ENCODE measurements at places on chromosomes 3 and 15.
A peak's percentile ranks its signal among the peaks of the same experiment; 100 is the strongest.

GRCh38 chr3:99625643-99626416, 12.6 kb upstream of the COL8A1 start:
- H3K4me1 ChIP-seq = no peaks in the 10 kb centered on the region
- DNase-seq = no peak
- no peak overlapping the region for H3K27ac ChIP-seq
- H3K4me3 ChIP-seq = no peak overlapping the region

GRCh38 chr3:9255976-9256375, 6.5 kb upstream of the SRGAP3 start:
- no peak for DNase-seq
- no peak overlapping the region for H3K4me3 ChIP-seq
- no peaks in the 10 kb centered on the region for H3K36me3 ChIP-seq
- H3K27me3 ChIP-seq = no peaks in the 10 kb centered on the region
- H3K4me1 ChIP-seq = no peaks in the 10 kb centered on the region
- no peak overlapping the region for H3K27ac ChIP-seq

DNA sequence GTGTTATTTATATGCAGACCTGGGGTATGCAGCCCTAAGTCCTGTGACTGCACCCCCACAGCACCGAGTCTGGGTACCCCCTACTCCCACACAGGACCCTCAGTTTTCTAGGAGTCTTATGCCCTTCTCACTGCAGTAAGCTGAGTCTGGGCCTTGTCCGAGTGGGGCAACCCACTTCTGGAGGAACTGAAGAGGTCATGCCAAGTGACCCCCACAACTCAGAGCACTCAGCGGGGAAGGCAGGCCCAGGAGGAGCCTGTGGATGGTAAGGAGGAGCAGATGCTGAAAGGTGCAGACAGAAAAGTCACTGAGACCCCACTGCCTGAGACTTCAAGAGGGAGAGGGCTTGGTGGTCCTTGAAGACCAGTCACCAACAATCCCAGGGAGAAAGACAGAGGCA, 56.1 kb upstream of the FGD5 start:
- H3K4me3 ChIP-seq = no peak overlapping the region
- no peaks in the 10 kb centered on the region for H3K36me3 ChIP-seq
- H3K27ac ChIP-seq = no peak overlapping the region
- no peaks in the 10 kb centered on the region for H3K4me1 ChIP-seq
- no peaks in the 10 kb centered on the region for H3K27me3 ChIP-seq
- DNase-seq = no peak

DNA sequence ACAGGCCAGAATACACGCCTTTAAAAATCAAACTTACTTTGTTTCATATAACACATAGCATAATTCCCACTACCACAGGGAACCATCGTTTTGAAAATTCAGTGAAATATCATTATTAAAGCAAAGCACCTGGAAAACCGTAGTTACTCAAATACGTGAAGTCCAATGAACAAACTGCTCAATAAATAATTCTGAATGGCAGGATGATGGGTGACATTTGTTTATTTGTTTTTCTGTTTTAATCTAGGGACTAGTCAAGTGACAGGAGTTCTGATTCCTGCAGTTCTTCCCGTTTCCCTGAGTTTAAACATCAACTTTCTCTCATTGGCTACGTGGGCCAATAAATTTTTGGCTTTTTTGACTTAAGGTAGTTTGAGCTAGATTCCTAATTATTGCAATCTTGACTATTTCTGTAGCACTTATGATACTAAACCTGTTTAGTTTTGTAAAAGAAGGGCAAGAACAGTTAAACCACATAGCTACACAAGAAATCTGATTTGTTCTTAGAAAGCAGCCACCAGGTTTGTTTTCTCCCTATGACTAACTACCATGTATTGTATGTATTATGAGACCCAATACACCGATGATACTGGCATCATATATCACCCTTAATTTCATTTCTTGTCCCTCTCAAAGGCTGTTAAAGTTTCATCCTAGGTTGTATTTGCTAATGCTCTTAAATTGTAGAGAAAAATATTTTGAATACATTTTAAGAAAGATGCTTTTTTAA, 411.2 kb downstream of the SHQ1 start:
- no peak overlapping the region for H3K27ac ChIP-seq
- H3K27me3 ChIP-seq = no peaks in the 10 kb centered on the region
- DNase-seq = no peak
- no peaks in the 10 kb centered on the region for H3K36me3 ChIP-seq
- H3K4me3 ChIP-seq = no peak overlapping the region
- H3K4me1 ChIP-seq = no peaks in the 10 kb centered on the region

- H3K27me3 ChIP-seq = no peaks in the 10 kb centered on the region
- no peak overlapping the region for H3K4me3 ChIP-seq
- no peaks in the 10 kb centered on the region for H3K36me3 ChIP-seq
Observed at GRCh38 chr3:3726549-3726948, 72.7 kb upstream of the LRRN1 start.

DNA sequence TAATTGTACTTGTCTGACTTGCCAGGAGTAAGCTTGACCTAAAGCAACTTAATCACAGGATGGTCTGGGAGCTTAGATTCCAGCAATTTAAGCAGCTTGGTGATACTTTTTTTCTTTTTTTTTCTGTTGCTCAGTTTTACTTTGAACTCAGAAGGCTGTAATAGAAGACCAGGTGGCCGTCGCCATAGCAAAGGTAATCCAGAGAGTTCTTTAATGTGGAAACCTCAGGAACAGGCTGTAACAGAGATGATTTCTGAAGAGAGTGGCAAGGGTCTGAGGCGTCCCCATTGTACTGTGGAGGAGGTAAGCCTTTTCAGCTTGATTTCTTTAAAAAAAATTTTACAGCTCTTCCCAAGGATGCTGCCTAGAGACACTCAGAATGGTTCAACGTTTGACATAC, 20.1 kb downstream of the SENP2 start:
- no peaks in the 10 kb centered on the region for H3K27me3 ChIP-seq
- DNase-seq = no peak
- H3K36me3 ChIP-seq = peaks cover 80% of the 10 kb centered on the region
- H3K4me1 ChIP-seq = no peaks in the 10 kb centered on the region
- H3K27ac ChIP-seq = no peak overlapping the region

DNA sequence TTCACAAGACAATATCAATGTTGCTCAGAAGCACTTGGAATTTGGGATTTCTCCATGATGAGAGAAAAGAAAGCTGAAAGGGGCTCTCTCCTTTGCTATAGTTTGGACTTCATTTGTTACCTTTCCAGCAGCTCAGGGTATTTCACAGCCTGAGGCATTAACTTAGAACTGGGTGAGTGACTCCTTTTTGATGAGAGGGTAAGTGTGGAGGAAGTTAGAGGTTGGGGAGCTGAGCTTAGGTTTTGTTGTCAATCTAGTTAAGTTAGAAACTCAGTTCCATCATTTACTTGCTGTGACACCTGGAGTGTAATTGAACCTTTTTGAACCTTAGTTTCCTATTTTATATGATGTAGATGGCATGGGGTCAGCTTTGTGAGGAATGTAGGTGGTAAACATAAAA, 359.1 kb downstream of the PDCD6IP start:
- no peaks in the 10 kb centered on the region for H3K27me3 ChIP-seq
- no peaks in the 10 kb centered on the region for H3K4me1 ChIP-seq
- DNase-seq = no peak
- no peaks in the 10 kb centered on the region for H3K36me3 ChIP-seq
- no peak overlapping the region for H3K27ac ChIP-seq

DNA sequence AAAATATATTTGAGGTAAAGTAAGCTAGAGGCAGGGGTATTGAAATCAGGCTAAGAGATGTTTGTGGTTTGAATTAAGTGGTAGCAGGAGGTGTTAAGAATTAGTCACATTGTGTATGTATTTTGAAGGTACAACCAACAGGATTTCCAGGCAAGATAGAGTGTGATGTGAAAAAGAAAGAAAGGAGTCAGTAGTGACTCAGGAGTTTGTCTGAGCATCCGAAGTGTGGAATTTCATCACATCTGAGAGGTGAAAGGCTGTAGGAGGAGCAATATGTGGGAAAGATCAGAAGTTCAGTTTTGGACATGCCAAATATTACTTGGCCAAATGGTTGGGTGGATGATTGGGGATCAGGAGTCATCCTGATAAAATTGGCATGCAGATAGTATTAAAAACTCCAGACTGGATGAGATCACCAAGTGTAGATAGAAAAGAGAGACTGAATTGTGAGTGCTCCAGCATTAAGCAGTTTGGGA, 32.1 kb upstream of the EBLN2 start:
- H3K27me3 ChIP-seq = no peaks in the 10 kb centered on the region
- H3K36me3 ChIP-seq = no peaks in the 10 kb centered on the region
- no peak for DNase-seq
- no peak overlapping the region for H3K4me3 ChIP-seq
- no peak overlapping the region for H3K27ac ChIP-seq

- H3K27ac ChIP-seq = no peak overlapping the region
- no peaks in the 10 kb centered on the region for H3K36me3 ChIP-seq
- DNase-seq = no peak
- no peaks in the 10 kb centered on the region for H3K4me1 ChIP-seq
- no peak overlapping the region for H3K4me3 ChIP-seq
Observed at GRCh38 chr15:100861511-100861991, 18.1 kb upstream of the ALDH1A3 start.

DNA sequence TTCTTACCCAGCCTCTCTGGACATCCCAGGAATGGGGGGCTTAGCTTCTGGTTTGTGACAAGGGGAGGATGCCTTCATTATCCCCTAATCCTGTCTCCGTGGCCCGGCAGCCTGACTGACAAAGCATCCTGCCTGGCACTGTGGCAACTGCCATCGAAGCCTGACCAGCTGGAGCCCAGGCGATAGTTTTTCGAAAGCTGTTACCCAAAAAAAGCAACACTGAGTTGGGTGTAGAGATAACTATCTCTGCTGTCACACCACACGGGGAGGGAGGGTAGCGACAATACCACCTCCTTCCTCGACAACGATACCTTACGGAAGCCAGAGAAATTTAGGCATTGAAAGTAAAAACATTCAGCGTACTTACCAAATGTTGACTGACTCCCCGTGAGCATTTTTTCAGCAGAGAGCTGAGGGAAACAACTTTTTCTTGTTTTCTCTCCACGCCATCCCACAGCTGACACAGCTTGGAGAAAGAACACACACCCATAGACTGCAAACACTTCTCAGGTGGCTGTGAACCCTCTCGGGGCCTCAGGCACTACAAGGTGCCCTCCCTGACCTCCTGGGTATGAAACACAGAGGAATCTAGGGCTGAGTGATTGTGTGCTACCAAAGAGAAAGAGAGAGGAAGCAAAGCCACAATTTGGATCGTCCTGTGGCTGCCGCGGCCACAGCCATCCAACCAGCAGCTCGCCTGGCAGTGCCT, 361.9 kb upstream of the ICE2 start:
- no peaks in the 10 kb centered on the region for H3K4me1 ChIP-seq
- H3K27ac ChIP-seq = no peak overlapping the region
- no peaks in the 10 kb centered on the region for H3K36me3 ChIP-seq
- H3K4me3 ChIP-seq = no peak overlapping the region

GRCh38 chr15:62488387-62488786, 323.3 kb upstream of the C2CD4B start:
- no peak overlapping the region for H3K27ac ChIP-seq
- H3K4me3 ChIP-seq = no peak overlapping the region
- no peak for DNase-seq
- H3K4me1 ChIP-seq = peaks cover 16% of the 10 kb centered on the region
- no peaks in the 10 kb centered on the region for H3K27me3 ChIP-seq

GRCh38 chr3:127037418-127037841, 54.5 kb downstream of the PLXNA1 start:
- no peak overlapping the region for H3K4me3 ChIP-seq
- no peak overlapping the region for H3K27ac ChIP-seq
- peaks cover 26% of the 10 kb centered on the region for H3K36me3 ChIP-seq

- no peak overlapping the region for H3K27ac ChIP-seq
- H3K27me3 ChIP-seq = no peaks in the 10 kb centered on the region
- no peak overlapping the region for H3K4me3 ChIP-seq
- no peaks in the 10 kb centered on the region for H3K36me3 ChIP-seq
Observed at GRCh38 chr15:59556380-59556779, 55.2 kb upstream of the GCNT3 start.

DNA sequence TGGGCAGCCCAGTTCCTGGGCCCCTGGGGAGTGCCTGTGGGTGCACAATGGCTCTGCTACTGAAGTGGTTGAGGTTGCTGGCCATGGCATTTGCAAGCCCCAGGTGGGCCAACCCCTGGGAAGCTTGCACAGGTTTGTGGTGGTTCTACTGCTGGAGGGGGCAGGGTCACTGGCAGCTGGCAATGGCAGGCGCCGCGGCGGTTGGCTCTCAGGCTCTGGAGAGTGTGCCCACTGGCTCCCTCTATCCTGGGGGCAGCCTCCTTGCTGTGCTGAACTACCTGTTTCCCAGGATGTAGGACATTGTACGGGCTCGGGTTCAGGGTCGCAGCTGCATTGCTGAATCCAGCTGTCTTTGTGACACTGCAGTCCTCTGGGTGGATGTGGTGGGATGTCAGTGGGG, 180.2 kb upstream of the HES1 start:
- H3K4me3 ChIP-seq = no peak overlapping the region
- DNase-seq = no peak
- no peaks in the 10 kb centered on the region for H3K4me1 ChIP-seq
- no peak overlapping the region for H3K27ac ChIP-seq
- no peaks in the 10 kb centered on the region for H3K36me3 ChIP-seq

DNA sequence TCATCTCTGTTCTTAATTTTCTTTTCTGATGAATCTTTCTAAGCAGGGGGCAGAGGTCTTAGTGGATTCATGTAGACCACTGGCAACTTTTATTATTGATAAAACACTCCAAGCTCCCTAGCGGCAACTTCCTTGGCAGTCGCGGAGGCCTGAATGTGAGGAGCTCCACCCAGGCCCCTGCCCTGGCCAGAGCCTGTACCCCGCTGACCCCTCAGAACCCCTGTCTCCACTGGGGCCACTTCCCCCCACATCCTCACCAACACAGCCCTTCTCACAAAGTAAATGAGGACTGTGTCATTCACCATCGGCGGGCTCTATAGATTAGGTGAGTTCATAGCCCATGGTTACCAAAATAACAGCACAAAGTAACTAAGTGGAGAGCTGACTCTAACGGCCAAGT, 111.6 kb downstream of the TPRA1 start:
- no peaks in the 10 kb centered on the region for H3K4me1 ChIP-seq
- no peak for DNase-seq
- H3K27me3 ChIP-seq = no peaks in the 10 kb centered on the region
- no peak overlapping the region for H3K4me3 ChIP-seq
- no peak overlapping the region for H3K27ac ChIP-seq

DNA sequence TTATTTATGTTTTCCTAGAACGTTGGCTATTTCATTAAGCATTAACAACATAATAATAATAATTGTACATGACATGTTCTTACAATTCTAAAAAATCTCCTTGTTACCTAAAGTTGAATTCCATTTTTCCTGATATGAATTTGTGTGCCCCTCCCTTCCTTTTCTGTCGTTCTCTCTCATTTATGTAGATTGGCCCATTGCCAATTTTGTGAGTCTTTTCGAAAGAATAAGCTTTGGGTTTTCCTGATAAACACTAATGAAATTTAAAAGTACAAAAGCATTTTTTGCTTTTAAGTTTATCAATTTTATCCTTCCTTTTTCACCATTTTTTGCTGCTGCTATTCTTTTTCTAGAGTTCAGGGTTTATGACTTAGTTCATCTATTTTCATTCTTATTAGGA, 44.9 kb downstream of the PRR23E start:
- DNase-seq = no peak
- peaks cover 24% of the 10 kb centered on the region for H3K27me3 ChIP-seq
- H3K36me3 ChIP-seq = no peaks in the 10 kb centered on the region
- H3K27ac ChIP-seq = no peak overlapping the region
- no peaks in the 10 kb centered on the region for H3K4me1 ChIP-seq
- H3K4me3 ChIP-seq = no peak overlapping the region

- no peaks in the 10 kb centered on the region for H3K27me3 ChIP-seq
- H3K36me3 ChIP-seq = no peaks in the 10 kb centered on the region
- peak overlapping the region; percentile 5 for H3K27ac ChIP-seq
- no peak for DNase-seq
Observed at GRCh38 chr3:150107429-150108175, 136.9 kb upstream of the PFN2 start.
